Neural progenitor cell (in vitro differentiated cells): ENCODE measurements at places on chromosomes 3 and 15. TPM values are rescaled to one million over a fixed set of nuclear protein-coding genes. Genes with fewer than 3 reads are reported as not detected.
A peak's percentile ranks its signal among the peaks of the same experiment; 100 is the strongest.

DNA sequence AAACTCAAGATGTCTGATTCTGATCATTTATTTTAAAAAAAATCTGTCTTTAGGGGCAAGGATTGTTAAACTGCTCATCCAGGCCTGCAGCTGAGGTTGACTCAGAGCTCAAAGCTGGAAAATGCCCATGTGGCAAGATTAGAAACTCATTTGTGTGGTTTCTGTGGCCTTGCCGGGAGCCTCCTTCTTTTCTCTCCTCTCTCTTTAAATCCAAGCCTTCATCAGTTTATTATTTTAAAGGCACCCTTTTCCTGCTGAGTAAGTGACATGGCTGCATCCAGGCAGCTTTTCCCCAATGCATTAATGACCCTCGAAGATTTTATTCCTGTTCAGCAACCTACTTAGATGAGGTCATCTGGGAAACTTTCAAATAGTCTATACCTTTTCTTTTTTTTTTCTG lies 221.3 kb upstream of the CDIN1 start:
- DNase-seq: no peak

- DNase-seq: no peak
These were observed 32.7 kb upstream of the ZFAND6 start for GRCh38 chr15:80026754-80027153.

DNA sequence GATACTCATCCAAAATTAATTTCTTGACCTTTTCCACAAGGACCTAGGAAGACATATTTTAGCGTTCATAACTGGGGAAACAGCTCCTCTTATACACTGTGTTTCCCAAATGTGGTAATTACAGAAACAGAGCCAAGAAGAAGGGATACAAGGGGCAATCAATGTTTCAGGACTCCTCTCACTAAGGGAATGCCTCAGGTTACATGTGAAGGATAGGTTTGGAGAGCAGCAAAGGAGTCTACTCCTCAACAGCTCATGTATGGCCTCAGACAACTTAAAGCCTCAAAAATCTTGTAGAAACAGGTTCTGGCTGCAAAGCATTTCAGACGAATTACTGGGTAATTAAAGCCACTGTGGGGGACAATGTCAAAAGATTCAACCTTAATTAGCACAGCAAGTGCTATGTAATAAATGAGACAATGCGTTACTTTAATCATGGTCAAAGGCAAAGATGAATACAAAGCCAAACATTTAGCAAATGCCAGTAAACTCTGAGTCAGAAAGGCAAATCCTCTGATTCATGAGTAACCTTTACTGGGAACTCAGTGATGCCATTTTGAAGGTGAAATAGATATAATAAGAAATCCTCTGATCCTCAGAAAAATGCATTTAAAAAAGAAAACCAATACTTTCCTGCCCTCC lies 1111.2 kb downstream of the TUSC7 start:
- DNase-seq: no peak

- peak; percentile 82 for DNase-seq
These were observed at the start of gene CHST14 for GRCh38 chr15:40470423-40471104. CHST14 (plus strand) TSS chr15:40470984; CDS start chr15:40471214, 230 bp downstream.

DNA sequence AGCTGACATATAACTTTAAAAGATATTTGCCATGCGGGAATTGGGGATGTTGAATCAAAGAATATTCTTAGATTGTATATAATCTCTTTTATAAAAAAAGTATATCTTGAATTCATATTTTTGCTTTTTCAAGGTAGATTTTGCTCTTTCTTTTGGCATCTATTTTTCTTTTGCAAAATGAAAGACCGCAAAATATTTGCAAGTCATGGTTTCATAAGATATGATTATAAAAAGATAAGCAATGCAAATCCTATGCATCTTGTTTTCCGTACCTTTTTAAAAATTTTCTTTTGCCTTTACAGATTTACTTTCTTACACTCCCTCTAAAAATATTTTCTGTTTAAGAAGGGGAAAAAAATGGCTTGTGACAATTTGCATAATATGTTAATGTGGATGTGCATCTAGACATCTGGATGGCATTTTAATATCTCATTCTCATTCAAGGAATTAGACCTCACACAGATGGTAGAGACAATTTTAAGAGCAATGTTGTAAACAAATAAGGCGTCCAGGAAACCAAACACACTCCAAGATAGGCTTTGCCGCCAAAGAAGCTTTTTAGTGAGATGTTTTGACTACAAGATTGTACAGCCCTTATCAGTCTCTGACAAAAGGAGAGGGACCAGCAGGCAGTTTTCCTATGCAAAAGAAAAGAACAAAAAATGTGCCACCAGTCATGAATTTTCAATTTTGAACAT lies 371.1 kb downstream of the CHL1 start:
- DNase-seq: no peak

DNA sequence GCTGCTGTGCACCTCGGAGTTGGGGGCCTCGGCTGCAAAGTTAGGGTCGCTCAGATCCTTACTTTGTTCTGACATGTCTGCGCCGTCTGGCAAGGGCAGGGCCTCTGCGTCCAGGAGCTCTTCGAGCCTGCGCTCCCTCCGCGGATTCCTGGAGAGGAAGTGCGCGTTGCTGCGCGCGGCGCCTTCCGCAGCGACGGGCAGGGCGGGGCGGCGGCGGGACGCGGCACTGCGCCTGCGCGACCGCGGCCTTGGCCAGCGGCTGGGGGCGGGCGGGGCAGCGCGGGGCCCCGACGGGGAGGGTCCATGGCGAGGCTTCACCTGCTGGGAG lies at the start of gene NDN:
TSS of gene NDN (minus strand) at position 163 of the 328 bp plus-strand sequence. CDS start at position 75, 88 bp downstream.
- peak; percentile 86 for DNase-seq

DNA sequence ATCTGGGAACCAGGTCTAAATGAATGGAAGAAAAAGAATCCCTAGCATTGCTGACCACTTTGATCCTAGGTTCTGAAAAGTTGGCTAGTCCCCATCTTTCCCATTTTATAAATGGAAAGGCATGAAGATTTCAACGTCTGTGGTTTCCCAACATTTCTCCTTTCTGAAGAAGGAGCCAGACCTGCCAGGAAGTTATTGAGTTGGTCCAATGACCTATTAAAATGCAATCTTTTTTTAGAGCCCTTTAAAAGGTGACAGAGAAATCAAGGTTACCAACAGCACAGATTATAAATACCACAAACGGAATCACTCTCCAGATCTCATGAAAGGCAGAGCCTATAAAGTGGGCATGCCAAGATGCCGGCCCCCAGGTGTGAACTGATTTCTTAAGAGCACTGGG lies 505.6 kb upstream of the THBS1 start:
- no peak for DNase-seq

DNA sequence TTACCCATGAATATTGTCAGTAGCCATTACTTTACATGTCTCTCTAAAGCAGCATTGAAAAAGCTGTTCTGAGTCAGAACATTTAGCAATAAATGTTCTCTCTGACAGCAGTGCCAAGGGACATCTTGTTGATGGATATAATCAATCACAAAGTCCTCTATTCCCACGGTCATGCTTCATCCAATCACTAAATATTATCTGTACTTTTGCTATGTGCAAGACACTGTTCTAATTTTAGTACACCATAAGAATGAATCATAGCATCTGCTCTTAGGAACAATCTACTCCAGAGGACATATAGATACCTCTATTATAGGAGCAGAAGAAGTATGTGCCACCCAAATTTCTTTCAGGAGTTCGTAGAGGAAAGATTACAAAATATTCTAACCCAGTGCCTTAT lies 142.5 kb upstream of the MBNL1 start:
- no peak for DNase-seq

GRCh38 chr3:8827641-8828040 lies 58.2 kb upstream of the OXTR start:
- no peak for DNase-seq

GRCh38 chr3:13525827-13526625 lies 22.9 kb upstream of the FBLN2 start:
- DNase-seq: peak; percentile 64

DNA sequence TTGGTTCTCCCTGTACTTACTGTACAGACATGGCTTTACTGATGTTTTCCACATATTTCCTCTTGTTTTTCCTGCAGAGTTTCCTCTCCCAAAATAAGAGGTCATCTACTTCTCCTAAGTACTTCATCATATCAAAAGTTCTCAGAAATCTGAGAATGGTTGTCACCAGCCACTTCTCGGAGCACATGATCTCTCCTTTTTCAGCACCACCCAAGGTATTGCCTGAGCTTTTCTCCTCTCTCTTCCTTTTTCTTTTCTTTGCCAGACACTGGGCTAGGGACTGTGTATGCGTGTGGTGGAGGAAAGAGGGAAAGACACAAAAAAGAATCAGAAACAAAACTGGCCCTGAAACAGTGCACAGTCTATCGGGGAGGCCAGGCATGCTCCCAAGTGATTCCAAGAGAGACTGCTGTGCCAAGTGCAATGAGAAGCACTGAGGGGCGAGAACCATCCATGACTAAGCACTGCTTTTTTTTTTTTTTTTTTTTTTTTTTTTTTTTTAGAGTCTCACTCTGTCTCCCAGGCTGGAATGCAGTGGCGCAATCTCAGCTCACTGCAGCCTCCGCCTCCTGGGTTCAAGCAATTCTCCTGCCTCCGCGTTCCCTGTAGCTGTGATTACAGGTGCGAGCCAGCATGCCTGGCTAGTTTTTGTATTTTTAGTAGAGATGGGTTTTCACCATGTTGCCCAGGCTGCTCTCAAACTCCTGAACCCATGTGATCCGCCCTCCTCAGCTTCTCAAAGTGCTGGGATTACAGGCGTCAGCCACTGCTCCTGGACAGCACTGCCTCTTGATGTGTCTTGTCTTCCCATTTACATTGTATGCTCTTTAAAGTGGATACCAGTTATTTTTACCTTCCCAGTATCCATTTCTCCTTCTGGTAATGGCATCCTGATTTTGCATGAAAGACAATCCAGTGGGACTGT lies 194.0 kb upstream of the FEZF2 start:
- no peak for DNase-seq

DNA sequence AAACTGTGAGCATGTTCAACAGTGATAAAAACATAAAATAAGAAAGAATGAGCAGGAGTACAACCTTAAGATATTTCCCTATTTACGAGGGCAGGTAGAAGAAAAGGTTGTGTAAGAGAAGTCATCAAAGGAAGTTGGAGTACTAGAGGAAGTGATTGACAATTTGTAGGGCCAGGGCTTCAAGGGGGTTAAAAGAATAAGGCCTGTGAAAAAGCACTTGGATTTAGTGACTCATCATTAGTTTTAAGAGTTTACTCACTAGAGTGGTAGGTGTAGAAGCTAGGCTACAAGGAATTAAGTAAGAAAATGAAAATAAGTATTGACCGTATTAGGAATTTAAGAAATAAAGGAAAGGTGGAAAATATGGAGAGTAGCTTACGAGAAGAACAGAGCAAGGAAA lies 23.6 kb downstream of the KCNMB3 start:
- DNase-seq: no peak

GRCh38 chr3:30913176-30913575 lies 18.7 kb upstream of the GADL1 start:
- DNase-seq: no peak

DNA sequence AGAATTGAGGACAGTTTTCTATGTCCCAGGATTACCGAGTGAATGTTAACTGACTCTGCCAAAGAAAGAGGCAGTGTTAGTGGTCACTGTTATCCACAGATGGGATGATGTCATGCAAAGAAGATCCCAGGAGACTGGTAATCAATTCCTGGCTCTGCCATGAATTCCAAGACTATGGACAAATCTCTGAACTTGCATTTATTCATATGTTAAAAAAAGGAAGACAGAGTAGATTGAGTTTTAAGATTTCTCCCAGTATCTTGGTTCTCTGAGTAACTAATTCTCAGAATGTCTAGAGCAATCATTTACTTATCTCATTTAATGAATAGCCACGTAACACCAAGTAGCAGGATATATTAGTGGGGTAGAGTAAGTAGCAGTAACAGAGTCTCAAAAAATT lies 11.5 kb upstream of the MAP3K13 start:
- no peak for DNase-seq

DNA sequence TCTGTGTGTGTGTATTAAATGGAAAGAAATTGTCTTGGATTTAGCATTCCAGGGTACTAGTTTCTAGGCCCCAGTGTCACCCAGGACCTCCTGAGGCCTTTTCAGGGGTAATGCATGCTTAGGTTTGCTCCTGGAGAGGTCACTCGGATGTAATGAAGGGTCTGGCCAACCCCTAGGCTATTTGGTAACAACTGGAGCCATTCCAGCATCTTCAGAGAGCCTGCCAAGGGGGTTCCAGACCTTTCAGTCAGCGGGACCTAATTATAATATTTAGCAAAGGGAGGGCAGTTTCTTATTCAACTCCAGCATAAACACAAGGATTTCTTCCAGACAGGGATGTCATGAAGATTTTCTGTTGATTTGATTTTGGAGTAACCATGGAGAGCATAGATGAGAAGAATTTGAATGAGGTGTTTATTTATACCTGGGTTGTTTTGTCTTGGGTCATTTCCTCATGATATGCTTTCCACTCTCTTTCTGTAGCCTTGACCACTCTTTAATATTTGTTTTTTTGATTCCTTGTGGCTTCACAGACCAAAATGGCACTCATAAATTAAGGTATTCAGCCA lies 17.4 kb downstream of the KAT2B start:
- DNase-seq: no peak

DNA sequence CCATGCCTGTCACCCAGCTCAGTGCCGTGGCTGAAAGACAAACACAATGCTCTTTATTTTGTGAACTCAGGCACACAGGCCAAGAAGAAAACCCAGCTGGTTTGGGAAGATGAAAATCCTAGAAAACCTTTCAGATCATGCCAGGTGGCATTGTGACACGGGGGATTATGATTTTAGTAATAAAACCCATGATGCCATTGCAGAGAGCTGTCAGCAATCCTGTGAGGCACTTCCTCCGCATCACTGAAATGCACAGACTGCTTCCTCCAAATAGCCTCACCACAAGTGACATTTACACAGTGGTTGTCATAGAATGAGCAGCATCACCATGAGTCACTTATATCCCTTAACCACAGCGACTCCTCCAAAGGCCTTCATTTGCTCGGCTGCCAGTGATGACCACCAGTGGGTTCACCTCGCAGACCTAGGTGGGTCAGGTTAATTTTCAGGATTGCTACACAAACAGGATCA lies 22.7 kb downstream of the ABHD6 start:
- DNase-seq: peak; percentile 22

ALDH1L1 gene
- 0.31 and 0.60 TPM in 2 replicates for total RNA-seq

ZPLD1 gene
- total RNA-seq: 0.28 and 0.31 TPM in 2 replicates

MST1R gene
- 0.32 and 1.8 TPM in 2 replicates for total RNA-seq

GRAMD1C gene
- total RNA-seq: 10.7 and 12.2 TPM in 2 replicates

PYDC2 gene
- total RNA-seq: not detected in 2 replicates

MYLK gene
- total RNA-seq: 28.4 and 34.3 TPM in 2 replicates

DPPA4 gene
- total RNA-seq: 187 and 215 TPM in 2 replicates

ZMAT3 gene
- 6.6 and 8.6 TPM in 2 replicates for total RNA-seq
